NCI-H2029 treated with DMSO at 0.1 percent for 48 hours (cell line): ENCODE measurements at places on chromosomes 16 and 17.
A peak's percentile ranks its signal among the peaks of the same experiment; 100 is the strongest.

DNA sequence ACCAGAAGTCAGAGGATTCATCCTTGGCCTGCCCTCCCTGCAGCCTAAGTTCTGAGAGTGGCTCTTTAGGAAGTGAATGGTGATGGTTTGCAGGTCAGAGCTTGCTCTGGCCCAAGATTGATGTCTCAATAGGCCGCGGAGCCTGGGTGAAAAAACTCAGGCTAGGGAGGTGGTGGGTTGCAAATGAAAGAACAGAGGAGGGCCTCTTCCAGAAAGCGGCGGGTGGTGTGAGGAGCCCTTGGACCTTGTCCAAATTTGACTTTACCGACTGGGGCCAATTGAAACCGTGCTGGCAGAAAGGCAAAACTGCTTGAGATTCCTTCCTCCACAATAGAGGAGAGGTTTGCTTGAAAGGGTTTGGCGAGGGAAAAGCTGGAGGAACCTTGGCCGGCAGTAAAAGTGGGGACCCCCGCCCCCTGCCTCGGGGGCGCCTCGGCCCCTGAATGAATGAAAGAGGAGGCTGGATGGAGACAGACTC lies 331.3 kb downstream of the SEC14L1 start:
- peak; percentile 75 for DNase-seq

DNA sequence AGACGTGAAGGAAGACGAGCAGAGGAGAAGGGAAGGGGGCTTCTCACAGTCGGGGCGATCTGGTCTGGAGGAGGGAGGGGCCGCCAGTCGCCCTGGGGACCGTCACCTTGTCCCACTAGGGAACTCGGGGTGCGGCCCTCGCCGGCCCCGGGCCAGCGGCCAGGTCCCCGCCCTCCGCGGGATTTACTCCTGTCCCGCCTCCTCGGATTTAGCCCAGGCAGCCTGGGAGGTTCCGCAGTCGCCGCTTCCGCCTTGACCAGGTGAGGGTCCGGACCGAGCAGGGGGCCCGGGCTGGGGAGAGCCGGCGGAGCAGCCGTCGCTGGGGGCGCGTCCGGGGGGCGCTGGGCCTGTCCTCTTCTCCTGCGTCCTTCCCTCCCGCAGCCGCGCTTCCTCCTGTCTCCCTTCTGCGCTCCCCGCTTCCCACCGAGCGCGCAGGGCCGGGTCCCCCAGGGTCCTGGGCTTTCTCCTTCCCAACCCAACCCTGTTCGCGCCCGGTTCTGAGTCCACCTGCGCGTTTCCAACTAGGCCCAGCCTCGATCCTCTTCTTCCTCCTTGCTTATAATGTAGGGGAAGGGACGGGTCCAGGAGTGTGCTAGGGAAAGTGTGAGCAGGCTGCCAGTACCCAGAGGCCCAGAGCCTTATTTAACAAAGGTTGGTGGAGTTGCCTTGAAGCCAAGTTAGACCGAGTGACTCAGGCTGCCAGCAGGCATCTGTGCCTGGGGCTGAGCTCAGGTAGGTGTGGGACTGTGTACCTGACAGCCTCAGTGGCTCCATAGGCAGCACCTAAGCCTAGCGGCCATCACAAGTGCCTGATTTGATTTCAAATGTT lies at the start of gene TNK1:
TSS of gene TNK1 (plus strand) at position 235 of the 829 bp plus-strand sequence. CDS start 1,838 bp downstream, outside the sequence.
- DNase-seq: no peak

GRCh38 chr16:67608364-67608763 lies 36.6 kb upstream of the CARMIL2 start:
- DNase-seq: no peak

DNA sequence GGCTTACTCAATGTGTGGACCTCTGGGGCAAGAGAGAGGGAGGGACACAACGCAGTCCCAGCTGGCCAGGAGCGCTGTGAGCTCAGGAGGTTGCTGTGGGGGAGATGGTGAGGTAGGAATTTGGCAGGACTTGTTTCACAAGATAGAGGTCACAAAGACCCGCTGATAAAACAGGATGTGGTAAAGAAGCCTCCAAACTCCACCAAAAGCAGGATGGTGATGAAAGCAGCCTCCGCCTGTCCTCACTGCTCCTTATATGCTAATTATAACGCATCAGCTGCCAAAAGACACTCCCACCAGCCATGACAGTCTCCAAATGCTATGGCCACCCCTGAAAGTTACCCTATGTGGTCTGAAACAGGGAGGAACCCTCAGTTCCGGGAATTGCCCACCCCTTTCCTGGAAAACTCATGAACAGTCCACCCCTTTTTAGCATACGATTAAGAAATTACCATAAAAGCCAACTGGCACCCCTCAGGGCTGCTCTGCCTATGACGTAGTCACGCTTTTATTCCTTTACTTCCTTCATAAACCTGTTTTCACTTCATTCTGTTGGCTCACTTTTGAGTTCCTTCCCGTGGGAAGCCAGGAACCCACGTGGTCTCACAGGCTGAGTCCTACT lies 5.3 kb upstream of the EIF4A3 start:
- no peak for DNase-seq

GRCh38 chr16:84391151-84392030 lies 23.1 kb downstream of the ATP2C2 start:
- DNase-seq: no peak

- no peak for DNase-seq
Measured at GRCh38 chr16:81168406-81168805, 70.1 kb upstream of the BCO1 start.

DNA sequence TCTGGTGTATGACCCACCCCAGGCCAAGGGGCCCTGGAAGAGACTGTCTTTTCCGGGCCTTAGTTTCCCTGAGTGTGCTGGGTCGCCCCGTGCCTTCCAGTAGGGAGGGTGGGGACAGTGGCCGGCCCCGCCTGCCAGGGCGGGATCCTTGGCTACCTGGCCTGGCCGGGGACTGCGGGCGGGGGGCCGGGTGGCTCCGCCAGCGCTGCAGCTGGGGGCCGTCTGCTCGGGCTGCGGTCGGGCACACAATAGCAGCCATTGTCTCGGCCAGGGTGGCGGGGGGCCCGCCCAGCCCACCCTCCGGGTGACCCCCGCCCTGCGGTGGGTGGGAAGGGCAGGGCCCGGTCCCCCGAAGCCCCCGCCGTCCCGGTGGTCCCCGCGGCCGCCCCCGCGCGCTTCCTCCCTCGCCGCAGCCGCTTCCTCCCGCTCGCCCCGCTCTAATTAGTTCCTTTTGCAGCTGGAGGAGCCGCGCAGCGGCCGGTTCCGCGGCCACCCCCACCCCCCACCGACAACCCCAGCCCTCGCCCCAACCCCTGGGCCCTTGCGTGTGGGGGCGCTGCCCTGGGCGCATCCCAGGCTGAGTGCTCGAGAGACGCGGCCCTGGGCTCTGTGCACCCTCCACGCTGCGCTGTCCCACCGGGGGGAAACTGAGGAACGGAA lies 11.6 kb downstream of the GLIS2 start:
- DNase-seq: no peak

GRCh38 chr16:52296076-52296475 lies 250.9 kb downstream of the TOX3 start:
- no peak for DNase-seq

DNA sequence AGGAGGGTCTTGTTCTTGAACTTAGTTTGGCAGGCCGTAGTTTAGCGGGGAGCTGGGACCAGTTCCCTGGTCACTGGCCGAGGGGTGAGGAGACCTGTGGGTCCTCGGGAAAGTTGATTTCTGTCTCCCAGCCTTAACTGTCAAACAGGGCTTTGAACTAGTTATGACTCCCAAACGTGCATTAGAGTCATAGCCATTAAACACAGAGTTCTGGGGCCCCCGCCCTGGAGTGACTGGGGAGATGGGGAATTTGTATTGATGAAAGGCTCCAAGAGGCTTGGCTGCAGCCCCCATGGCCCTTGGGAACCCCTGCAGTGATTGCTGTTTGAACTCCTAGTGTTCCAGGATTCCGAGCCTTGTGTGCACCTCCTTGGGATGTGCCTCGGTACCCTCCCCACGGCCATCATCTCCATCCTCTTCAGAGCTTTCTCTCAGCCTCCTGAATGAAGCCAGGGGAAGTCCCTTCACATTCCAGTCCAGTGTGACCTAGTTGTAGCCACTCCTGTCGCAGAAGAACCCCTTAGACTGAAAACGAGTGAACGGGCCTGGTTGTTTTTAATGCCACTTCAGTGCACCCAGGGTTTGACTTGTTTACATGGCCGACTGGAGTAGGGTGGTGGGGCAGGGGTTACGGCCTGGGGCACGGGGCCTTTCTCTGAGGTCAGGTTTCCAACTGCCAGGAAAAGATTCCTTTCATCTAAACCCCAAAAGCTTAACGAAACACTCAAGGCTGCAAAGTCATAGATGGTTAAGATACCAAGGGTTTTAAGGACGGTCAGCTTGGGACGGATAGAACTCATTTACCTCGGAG lies 1.4 kb downstream of the MPRIP start:
- no peak for DNase-seq

DNA sequence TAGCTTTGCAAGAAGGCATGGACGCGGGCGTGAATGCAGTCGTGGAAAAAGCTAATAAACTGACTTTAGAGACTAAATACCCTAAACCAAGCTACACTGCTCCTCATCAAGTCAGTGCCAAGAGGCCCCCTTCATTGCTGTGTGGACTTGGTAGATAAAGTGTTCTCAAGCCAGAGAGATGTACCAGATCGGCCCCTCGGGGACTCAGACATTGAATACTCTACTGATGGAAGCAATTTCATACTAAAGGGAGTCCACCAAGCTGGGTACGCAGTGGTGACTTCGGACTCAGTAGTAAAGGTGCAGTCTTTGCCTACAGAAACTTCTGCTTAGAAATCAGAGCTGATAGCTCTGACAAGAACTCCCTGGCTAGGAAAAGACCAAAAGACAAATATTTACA lies 8.8 kb downstream of the POLR3K start:
- DNase-seq: no peak

DNA sequence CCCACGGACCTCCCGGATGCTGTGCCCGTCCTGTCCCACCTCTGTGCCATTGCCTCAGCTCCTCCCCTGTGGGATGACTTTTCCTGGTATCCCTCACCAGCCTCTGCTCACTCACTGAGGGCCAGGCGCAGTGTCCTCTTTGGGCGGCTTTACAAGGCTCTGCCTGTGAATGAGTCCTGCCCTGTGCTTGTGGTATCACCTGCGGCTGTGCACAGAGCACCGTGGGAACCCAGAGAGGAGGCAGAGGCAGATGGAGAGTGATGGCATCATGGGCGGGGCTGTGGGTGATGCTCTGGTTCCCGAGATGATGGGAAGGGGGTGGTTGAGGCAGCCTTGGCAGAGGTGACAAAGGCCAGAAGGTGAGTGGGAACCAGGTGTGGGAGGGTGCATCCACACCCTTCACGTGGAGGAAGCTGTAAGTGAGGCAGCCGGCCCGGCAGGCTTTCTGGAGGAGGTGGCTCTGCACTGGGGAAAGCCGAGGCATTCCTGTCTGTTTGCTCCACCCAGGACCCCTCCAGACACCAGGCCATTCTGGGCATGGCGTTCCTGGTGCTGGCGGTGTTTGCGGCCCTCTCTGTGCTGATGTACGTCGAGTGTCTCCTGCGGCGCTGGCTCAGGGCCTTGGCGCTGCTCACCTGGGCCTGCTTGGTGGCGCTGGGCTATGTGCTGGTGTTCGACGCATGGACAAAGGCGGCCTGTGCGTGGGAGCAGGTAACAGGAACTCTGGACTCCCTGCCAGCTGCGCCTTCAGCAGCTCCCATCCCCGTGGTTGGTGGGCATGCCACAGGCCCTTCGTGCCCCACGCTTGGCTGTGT lies 23.8 kb downstream of the ADCY7 start:
- no peak for DNase-seq

GRCh38 chr17:4318186-4318585 lies 48.3 kb downstream of the UBE2G1 start:
- DNase-seq: no peak

GRCh38 chr16:25023556-25023955 lies 8.4 kb upstream of the ARHGAP17 start:
- DNase-seq: no peak

- no peak for DNase-seq
Measured at GRCh38 chr17:51164911-51165679, 1.1 kb upstream of the NME2 start.

DNA sequence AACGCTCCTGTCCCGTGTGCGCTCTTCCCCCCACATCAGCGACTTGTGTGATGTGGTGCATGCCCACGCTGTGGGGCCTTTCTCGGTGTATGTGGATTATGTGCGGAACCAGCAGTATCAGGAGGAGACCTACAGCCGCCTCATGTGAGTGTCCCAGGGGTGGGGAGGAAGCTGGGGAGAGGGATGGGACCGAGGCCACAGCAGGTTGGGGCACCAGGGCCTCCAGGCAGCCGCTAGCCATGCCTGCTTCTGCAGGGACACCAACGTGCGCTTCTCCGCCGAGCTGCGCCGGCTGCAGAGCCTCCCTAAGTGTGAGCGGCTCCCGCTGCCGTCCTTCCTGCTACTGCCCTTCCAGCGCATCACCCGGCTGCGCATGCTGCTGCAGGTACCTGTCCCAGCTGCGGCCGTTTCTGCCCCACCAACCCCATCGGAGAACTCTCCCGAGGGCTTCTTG lies 5.8 kb downstream of the ARHGEF15 start:
- no peak for DNase-seq

- no peak for DNase-seq
Measured at GRCh38 chr17:49891271-49891670, 43.4 kb upstream of the TAC4 start.

DNA sequence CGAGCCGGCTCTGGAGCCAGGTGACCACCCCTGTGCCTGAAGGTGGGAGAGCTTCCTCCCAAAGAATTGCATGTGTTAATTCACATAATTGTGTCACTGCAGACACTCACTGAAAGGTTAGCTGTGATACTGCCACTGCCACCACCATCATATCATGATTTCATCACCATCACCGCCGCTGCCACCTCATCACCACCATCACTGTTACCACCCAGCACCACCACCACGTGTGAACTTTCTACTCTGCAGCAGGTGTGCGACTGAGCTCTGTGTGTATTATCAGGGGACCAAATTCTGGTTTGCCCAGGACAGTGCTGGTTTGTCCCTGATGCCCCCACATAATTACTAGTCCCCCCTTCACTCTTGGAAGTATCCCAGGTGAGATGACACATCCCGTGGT lies 15.2 kb downstream of the BCAR1 start:
- DNase-seq: no peak

DNA sequence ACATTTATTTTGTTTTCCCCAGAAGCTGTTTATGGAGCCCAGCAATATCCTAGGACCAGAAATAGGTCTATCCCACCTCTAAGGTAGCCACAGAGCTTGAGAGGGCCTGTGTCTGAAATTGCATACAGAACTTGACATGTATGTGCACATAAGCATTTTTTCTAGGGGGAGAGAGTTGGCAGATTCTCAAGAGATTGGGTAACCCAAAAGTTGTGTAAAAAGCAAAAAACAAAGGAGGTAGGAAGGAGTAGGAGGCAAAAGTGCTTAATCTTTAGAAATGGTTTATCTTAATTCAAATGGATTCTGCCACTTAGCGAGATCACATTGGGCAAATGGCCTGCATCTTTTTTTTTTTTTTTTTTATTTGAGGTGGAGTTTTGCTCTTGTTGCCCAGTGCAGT lies 3.5 kb downstream of the PLK1 start:
- no peak for DNase-seq

GRCh38 chr17:42428141-42428944 lies 5.3 kb upstream of the CAVIN1 start:
- DNase-seq: no peak

DNA sequence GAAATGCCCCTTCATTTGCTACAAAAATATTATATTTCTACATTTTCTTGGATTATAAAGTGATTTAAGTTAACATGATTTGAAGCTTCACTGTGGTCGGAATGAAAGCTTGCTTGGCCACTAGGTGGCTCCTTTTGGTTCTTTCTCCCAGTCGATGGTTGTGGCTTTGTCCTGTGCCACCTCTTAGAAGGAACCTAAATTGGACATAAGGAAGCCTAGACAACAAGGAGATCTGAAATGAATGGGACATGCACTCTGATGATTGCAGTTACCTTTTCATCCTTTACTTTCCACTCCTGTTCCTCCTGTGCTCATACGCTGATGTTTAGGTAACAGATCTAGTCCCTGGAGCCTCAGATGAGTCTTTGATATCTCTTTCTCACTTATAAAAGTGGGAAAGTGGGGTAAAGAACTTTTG lies 39.2 kb downstream of the FTO start:
- DNase-seq: no peak
